GM12878 (cell line): ENCODE measurements at places on chromosomes 1 and 21.

DNA sequence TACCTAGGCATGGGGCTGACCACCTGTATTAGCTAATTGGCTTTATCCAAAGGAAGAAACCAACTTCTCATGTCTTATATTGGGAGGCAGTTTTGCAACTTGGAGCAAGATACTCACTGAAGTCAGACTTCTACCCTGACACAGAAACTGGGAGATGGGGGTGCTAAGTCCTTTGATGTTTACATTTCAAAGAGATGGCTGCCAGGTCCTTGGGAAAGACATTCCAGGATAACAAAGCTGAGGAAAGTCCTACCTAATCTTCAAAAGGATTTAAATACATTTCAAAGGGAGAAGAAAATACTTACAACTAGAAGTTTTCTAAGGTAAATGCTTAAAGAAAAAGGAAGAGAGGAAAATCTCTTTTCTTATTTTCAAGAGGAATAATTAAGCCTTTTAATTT, 62.1 kb downstream of the FH start:
- DNase-seq = no peak

- DNase-seq = no peak
These were observed 632 bp downstream of the TMEM79 start for GRCh38 chr1:156284757-156285156.

GRCh38 chr21:44760376-44760775, 41.2 kb downstream of the UBE2G2 start:
- no peak for DNase-seq

DNA sequence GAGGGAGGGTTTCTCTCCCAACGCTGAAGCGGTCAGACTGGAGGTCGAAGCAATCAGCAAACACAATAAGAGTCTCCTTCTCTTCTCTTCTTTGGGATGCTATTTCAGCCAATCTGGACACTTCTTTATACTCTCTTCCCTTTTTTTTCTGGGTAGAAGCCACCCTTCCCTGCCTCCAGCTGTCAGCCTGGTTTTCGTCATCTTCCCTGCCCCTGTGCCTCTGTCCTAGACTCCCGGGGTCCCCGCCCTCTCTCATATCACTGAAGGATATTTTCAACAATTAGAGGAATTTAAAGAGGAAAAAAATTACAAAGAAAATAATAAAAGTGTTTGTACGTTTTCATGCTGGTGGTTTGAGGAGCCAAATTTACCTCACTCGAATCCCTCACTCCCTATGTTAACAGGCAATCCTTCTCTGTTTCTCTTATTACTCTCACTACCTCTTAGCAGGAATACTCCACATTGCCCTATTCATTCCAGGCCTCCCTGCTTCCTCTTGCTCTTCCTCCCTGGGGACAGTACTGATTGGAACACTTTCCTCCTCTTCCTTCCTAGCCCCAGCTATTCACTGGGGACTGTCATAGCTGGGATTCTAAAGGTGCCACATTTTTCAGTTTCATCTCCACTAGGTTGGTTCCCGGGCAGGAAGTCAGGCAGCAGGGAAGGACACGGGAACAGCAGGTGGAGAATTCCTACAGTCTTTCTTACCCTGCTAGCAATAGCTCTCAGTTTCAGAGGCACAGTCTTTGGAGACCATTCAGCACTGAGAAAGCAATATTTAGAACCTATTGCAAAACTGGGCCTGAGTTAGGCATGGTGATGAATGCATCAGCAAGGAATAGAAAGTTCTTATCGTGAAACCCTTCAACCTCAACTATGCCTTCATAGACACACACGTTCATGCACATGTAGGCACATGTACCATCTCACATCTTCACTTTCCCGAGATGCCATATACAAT, 288.0 kb downstream of the PBX1 start:
- DNase-seq = no peak

DNA sequence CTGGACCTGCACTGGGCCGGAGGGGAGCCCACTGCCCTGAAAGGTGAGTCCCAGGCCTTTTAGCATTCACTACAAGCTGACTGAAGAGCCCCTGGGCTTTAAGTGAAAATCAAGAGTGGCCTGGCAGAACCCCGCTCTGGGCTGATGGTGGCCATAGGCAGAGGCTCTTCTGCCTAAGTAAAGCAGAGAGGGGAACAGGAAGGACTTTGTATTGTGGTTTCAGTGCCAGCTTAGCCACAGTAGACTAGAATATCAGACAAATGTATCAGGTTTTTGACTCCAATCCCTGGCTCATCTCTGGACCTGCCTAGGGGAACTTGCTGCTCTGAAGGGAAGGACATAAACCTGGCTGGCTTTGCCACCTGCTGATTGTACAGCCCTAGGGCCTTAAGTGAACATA, 10.2 kb upstream of the HENMT1 start:
- DNase-seq = no peak

DNA sequence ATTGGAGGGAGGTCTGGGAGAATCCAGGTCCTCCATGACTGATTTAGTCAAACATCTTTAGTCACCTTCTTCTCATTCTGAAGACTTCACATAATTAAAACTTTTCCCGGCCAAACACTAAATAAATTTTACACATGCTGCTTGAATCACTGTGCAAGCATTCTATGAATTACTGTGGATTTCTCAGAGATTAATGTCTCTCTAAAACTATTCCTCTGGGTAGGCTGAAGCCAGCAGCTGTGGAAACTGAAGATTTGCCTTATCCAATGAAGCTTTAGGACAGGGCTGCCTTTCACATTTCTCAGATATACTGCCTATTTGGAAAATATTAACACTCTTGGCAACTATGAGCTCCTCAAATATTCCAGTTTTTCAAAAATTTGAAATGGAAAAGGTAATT, 61.7 kb downstream of the JMJD4 start:
- DNase-seq = no peak

GRCh38 chr1:197284325-197284724, 16.3 kb downstream of the CRB1 start:
- no peak for DNase-seq

DNA sequence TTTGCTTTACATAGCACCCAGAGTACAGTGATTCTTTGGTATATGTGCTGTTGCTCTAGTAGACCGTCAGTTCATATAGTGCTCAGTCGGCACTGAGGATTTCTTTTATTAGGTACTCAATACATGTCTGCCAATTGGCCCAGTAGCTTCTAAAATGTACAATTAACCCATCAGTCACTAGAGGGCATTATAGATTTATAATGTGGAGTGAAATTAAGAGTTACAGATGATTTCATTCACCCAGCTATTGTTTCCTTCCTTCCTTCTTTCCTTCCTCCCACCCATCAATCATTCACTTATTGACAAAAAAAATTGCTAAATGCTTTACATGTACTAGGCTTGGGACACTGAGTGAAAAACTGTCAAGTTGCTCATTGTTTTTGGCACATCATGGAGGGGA, 263.6 kb upstream of the USP24 start:
- DNase-seq = no peak

DNA sequence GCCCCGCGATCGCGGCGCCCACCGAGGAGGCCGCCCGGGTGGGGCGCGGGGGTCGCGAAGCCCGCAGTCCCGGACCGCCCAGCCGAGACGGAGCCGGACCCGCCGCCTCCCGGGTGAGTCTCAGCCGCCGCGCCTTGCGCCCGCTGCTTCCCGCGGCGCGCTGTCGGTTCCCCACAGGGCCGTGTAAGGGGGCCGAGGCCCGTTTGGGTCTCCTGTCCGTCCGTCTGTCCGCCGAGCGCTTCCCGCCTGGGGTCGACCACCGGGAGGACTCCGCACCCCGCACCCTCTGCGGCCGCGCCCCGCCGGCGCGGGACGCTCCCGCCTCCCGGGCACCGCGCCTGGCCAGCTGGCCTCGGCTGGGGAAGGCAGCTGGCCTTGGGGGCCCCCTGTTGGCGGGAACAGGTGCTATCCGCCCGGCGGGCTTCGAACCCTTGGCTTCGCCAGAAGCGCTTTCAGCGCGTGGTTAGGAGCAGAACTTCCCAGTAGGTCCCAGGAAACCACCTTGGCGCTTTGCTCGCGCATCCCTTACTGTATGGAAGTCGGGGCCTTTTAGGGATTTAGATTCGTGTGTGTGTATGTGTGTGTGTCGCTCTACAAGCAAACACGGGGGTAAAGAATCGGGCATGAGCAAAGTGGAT, 414 bp downstream of the TMEM51 start:
- DNase-seq = no peak

- no peak for DNase-seq
These were observed 419.3 kb downstream of the ZP4 start for GRCh38 chr1:237471377-237471776.

DNA sequence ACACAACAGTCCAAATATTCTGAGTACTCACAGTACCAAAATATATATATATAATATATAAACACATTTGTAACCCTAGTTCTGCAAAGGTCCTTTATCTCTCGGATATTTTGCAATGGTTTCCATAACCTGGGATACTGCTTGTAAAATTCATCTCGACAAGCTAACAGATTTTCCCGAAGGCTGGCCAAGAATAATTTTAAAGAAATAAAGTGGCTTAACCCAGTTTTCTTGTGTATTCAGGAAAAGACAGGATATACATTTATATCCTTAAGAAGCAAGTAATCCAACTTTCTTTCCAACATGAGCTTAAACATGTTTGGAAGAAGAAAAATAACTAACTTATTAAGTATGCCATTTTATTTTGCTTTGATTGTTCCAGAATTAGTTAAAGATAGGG, 348.7 kb upstream of the RUNX1 start:
- DNase-seq = no peak

GRCh38 chr21:36750576-36750959, 51.7 kb downstream of the SIM2 start:
- no peak for DNase-seq

DNA sequence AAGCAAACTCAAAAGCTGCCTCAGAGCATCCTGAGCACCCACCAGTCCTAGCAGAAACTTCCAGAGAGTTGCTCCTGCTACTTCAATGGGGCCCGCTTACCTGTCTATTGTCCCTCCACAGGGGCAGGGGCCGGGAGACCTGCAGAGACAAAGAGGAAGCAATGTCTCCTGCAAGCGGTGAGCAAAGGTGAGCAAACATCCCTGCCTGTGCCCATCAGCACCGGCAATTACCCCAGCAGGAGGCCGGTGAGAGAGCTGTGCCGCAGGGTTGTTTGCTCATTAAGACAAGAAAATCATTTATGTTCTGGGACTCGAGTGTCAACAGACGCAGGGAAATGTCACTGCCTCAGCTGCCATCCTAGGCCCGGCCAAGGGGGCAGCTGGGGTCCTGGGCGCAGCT, 53.8 kb upstream of the TARDBP start:
- DNase-seq = no peak

- DNase-seq = no peak
These were observed 328.5 kb downstream of the FAM72C start for GRCh38 chr1:143643148-143643885.
